GM13976 (cell line): ENCODE measurements at places on chromosomes 7 and 10.

DNA sequence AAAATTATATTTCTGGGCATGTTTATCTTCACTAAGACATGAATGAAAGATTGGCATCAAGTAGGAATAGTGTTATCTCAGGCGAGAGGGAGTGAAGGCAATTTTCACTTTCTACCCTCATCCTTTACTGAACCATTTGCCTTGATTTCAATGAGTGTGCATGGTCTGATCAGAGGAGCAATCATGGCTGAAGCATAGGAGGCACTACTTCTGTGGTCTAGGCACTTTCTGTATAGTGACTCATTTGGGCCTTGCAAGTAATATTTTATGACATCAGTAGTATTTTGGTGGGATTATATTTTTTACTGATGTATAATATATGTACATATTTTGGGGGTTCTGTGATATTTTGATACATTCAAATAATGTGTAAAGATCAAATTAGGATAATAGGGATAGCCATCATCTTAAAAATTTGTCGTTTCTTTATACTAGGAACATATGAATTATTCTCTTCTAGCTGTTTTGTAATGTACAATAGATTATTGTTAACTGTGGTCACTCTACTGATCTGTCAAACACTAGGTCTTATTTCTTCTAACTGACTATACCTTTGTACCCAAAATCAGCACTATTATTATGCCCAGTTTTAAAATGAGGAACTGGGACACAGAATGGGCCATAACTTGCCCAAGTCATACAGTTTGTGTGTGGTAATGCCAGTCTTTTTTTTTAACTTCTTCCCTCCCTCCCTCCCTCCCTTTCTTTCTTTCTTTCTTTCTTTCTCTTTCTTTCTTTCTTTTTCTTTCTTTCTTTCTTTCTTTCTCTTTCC is 101.9 kb downstream of the RAB11FIP2 start:
- no peak for DNase-seq

GRCh38 chr10:86242761-86243160 is 123.8 kb downstream of the GRID1 start:
- no peak for DNase-seq

DNA sequence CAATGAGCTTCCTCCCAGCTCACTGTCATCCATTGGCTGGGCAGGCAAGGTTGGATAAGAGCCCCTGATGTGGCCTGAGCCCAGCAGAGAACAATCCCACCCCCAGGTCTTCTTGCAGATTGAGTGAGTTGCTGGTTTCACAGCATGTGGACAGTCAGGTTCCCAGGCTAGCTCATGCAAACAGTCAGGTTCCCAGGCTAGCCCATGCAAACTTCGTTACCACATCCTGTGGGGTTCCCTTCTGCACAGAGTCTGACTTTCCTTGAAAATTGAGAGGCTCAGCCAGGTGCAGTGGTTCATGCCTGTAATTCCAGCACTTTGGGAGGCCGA is 67.1 kb downstream of the TMEM130 start:
- peak; percentile 45 for DNase-seq

- DNase-seq, result no peak
These were observed 654.1 kb upstream of the ZWINT start for GRCh38 chr10:57015187-57015586.

- no peak for DNase-seq
These were observed 16.6 kb upstream of the FAS start for GRCh38 chr10:88974012-88974411.

DNA sequence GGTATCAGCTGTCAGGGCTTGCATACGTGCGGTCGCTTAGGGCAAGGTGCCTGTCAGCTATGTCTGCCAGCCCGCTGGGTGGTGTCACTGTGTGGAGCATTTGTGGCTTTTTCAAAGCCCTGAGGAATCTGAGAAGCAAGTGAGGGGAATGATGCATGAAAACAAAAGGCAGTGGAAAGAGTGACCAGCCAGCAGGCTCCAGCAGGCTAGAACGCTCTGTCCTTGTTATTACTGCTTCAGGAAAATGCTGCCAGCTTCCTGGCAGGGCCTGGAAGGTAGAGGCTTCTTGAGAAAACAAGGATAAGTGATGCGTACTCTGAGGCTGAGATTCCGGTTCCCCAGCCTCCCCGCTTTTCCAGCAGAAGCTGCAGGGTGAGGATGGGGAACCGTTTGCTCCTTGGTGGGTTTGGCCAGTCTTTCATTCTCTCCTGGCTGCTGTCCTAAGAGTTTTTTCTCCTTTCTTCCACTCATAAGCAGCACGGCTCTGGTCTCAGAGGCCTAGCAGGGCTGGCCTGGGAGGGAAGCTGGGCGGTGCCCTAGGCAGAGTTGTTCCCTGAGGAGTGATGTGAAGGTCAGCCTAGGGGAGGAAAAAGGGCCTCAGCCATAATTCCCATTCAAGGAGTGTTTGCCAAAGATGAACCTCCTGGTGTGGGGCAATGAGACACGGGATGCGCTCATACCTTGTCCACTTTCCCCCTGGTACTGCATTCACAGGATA is 42.8 kb upstream of the MKLN1 start:
- DNase-seq, result no peak

- no peak for DNase-seq
These were observed 13.2 kb downstream of the LDB1 start for GRCh38 chr10:102106998-102107397.

DNA sequence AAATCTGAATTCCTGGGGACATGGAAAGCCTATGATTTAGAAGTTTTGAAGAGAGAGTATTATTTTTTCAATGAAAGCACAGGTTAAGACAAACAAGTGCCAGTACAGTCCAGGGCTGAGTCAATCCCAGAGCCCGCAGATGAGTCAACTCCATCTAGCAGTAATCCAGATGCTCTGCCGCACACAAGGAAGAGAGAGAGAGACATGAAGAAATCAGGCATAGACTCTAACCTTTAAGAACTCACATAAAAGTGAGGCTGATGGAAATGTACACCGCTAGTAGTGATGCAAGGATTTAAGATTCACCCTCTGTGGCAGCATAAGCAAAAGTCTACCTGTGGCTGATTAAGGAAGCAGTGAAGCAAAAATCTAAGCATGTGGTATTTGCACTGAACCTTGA is 651.5 kb downstream of the TNS3 start:
- no peak for DNase-seq

DNA sequence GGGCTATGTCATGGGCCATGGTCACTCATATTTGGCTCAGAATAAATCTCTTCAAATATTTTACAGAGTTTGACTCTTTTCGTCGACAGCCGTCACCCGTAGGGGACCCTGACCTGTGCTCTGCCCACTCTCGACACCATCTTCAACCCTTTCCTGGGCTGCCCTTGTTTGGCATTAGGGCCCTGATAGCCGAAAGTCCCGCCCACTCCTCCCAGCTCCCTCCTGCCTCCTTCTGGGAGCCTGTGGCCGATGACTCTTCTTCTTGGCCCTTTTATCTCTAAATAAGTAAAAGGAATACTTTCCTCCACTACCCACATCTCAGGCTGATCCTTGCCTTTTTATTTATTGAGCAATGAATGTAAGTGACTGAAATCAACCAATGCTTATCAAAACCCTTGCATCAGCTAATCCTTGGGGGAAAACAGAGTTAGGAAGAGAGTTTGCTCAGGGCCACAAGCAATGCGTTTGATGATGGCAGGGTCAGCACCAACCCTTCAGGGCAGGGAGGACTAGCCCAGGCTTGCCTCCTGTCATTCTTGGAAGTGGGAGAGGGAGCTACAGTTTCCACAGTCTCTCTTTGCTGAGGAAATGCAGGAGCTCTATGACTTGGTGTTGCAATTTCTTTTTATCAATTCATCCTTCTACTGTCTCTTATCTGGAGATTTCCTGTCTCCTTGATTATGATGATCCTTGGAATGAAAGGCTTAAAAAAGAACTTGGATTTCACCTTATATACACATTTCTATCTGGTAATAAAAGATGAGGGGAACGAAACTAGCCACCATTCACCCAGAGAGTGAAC is 218.2 kb upstream of the PODXL start:
- DNase-seq, result no peak

- no peak for DNase-seq
These were observed 10.5 kb upstream of the UNC5B start for GRCh38 chr10:71201849-71202248.

DNA sequence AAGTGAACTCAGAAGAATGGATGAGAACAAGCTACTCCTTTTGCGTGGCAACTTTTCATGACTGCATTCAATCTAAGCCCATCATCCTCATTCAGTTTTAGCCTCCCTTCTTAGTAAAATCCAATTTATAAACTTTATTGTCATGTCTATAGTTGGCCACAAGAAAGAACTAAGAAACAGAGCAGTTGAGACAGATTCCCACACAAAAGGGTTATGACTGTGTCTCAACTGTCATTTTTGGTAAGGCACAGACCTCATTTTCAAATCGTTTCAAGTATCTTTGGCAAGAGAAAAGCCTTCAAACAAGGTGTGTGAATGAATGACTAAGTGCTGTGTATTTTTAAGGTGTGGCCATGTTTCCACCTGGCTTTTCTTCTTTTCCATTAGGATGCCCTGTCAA is 84.2 kb upstream of the CREB5 start:
- no peak for DNase-seq

DNA sequence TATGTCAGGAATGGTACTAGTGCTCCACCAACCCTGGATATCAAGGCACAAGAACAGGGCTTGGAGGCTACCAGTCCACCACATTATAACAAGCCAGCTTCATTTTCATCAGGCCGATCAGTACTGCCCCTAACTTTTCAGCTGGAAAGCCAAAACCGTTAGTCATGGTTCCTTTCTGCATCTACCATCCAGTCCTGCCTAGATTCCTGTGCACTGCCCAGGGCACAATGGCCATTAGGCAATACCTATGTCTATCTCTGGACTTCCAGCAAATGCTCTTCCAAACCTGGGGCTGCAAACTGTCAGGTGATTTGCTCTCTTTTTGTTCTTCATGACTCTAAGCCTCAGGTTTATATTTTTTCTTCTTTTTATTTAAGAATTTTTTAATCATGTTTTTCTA is 937.7 kb downstream of the SORCS1 start:
- no peak for DNase-seq

GRCh38 chr10:46539596-46540411 is 16.7 kb downstream of the GPRIN2 start:
- no peak for DNase-seq

DNA sequence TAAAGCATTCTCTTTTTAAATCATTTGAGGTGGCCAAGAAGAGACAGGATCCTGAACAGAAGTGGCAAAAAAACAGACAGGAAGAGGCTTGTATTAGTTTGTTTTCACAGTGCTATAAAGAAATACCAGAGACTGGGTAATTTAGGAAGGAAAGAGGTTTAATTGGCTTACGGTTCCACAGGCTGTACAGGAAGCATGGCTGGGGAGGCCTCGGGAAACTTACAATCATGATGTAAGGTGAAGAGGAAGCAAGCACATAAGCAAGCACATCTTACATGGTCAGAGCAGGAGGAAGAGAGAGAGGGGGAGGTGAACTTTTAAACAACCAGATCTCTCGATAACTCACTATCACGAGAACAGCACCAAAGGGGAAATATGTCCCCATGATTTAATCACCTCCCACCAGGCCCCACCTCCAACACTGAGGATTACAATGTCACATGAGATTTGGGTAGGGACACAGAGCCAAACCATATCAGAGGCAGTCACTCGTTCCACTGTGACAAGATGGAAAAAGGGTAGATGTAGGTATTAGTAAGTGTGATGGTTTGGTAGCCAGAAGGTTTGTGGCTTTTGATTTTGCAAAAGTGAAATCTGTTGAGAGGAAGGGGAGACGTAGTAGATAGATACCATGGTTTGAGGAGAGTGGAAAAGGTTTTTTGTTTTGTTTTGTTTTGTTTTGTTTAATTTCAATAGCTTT is 5.1 kb downstream of the MSRB2 start:
- no peak for DNase-seq

DNA sequence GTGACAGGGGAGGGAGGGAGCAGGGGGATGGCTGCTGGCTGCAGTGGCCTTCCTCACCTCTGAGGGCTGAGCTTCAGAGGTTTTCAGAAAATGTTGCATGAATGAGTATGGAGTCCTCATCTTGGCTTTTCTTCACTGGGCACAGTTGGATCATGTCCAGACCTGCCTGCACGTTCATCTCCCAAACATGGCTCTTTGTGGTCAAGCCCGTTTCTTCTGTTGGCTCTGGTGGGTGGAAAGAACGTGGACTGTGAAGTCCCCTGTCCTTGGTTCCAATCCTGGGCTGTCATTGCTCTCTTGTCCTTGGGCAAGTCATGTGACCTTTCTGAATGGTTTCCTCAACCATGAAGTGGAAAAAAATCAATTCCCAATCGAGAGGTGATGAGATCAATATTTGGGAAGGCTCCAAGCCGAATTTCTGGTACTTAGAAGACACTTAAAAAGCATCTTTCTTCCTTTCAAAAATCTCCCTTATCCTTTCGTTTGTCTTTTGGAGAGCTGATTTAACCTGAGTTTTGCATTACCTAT is 34.5 kb downstream of the TSPAN14 start:
- DNase-seq, result no peak

- DNase-seq, result peak; percentile 2
These were observed 117.4 kb upstream of the GPR26 start for GRCh38 chr10:123548770-123549169.

GRCh38 chr10:95793401-95794045 is 37.6 kb downstream of the ENTPD1 start:
- no peak for DNase-seq

DNA sequence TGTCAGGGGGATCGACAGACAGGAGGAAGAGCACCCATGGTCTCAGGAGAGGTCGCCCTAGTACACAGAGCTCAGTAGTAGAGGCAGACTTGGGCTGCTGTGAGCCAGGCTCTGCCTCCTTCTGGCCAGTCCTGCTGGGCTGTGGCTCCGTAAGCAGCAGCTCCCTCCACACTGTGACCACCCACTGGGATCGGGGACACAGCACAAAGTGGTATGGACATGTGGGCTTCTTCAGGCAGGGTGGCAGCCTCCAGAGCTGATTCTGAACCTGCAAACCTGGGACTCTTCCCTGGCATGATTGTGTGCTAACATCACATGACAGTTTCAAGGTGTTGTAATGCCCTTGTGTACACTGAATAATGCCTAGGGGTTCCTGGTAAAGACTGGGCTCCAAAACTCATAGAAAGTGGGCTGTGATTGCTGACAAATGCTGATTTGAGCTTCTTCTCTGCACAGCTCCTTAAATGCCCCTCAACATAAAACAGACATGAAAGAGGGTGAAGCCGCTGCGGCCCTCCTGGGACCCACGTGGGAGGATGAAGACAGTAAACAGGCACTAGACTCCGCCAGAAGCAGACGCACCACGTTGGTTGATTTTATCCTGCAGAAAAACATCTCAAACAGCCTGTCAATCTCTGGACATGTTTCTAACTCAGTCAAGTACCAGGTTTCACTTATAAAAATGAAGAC is 76.7 kb downstream of the GPR26 start:
- no peak for DNase-seq

- DNase-seq, result no peak
These were observed 123.6 kb downstream of the TCF7L2 start for GRCh38 chr10:113073549-113074189.
